ENCODE measurements at places on chromosomes 1 and 21.
A peak's percentile ranks its signal among the peaks of the same experiment; 100 is the strongest.

GRCh38 chr1:110087812-110088738, 17.6 kb upstream of the ALX3 start:
- DNase-seq = peak; percentile 56

DNA sequence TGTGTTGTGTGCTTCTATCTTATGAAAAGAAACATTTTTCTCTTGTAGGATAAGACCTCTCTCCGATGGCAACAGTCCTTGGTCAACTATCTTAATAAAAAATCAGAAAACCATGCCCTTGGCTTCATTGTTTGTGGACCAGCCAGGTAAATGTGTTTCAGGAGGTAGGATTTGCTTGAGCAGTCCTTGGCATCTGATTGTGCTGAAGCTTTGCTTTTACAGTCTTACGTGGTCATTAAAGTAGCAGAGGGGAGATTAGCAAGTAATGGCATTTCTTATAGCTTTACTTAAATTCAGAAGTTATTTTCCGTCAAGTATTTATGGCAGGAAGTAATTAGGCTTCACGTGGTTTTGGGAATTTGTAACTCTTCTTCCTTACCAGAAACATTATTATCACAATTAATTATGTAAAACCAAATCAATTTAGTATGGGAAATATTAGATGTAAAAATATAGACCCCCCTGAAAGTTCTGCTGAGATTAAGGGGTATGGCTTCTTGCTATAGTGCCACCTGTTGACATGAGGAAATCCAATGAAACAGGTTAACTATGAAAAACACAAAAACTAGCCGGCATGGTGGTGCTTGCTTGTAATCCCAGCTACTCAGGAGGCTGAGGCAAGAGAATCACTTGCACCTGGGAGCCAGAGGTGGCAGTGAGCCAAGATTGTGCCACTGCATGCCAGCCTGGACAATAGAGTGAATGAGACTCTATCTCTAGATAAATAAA, 49.0 kb downstream of the MAP3K21 start:
- DNase-seq = no peak

DNA sequence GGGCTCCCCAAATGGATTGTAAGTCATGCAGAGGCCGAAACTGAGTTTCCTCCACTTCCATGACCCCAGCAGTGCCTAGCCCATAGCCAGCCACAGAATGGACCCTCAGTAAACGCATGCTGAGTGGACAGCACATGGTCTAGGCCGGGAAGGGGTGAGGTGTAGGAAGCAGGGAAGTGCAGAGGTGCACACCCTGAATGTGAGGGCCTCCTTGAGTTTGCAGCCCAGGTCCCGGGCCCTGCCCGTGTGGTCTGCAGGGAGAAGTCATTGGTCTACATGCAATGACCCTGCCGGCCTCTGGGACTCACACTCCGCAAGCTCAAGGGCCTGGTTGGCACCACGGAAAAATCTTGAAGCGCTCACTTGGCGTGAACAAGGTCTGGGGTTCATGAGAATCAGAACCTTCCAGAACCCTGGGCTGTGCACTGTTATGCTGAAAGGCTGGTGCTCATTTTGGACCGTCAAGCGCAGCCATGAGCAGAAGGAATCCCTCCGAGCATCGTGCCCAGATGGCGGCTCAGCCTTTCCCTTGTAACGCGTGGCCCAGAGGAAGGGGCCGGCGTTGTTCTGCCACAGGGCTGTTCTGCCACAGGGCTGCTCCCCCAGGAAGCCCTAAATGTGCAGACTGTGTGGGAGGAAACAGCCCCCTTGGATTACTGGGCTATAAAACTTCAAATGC, 66.4 kb downstream of the PSMG1 start:
- DNase-seq = no peak

- peak; percentile 93 for DNase-seq
Observed at GRCh38 chr1:232477728-232478127, 152.2 kb downstream of the SIPA1L2 start.

GRCh38 chr1:206419783-206420182, 50.5 kb upstream of the IKBKE start:
- peak; percentile 25 for DNase-seq

DNA sequence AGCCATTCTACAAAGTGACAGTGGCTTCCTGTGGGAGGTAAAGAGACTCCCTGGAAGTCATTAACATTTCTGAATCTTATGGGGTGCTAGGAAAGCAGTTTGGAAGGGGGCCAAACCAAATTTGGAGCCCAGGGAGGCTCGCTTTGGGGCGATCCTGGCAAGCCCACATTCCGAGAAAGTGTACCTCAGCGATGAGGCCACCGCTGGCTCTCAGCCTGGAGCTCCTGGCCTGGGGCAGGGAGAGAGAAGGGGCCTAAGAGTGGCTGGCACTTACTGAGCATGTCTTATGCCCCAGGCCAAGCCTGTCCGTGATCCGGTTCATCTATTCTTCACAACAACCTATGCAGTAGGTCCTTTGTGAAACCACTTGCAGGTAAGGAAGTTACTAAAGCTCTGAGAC, 98.8 kb downstream of the CCDC185 start:
- peak; percentile 50 for DNase-seq

DNA sequence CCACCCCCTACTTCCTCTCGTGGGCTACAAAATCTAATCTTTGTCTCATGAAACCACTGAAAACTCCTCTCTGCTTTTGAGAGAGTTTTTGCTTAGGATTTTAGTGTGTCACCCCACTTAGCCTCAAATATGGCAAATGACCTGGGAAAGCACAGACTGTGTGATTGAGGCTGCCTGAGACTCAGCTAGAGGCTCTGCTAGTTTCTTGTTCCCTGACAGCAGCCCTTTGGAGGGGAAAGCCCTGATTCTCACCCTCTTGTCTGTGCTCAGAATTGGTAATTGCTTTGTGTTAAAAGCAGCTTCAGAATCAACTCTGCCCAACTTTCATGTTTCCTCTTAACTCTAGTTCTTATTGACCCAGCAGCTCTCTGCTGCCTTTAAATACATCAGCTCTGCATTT, 85.6 kb upstream of the ZP4 start:
- DNase-seq = no peak

- peak; percentile 61 for DNase-seq
Observed at GRCh38 chr1:167720965-167721616, 691 bp upstream of the MPZL1 start.

DNA sequence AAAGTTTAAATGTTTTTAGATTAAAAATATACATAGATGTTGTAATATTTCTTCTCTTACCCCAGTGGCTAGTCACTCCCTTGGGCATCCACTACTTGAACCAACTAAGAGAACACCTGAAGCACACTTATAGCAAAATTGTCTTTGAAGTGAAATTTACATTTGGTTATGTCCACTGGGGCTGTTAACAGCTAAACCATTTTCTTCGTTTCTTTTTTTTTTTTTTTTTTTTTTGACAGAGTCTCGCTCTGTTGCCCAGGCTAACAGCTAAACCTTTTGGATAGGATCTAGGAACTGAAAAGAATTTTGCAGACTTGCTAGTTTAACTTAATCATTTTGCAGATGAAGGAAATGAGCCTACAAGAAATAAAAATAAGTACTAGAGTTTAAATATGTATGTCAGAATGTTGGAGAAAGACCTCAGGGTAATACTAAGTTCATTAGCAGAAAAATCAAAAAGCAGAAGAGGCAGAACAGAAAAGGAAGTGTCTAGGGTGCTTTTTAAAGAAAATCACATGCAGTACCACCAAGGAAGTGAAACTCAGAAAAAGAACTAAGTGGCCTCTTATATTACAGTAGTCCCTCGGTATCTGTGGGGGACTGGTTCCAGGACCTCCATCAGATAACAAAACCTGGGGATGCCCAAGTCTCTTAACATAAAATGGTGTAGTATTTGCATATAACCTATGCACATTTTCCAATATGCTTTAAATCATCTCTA, 11.8 kb downstream of the DRAM2 start:
- DNase-seq = no peak

- DNase-seq = no peak
Observed at GRCh38 chr1:50421768-50422674, 1.2 kb downstream of the DMRTA2 start.

DNA sequence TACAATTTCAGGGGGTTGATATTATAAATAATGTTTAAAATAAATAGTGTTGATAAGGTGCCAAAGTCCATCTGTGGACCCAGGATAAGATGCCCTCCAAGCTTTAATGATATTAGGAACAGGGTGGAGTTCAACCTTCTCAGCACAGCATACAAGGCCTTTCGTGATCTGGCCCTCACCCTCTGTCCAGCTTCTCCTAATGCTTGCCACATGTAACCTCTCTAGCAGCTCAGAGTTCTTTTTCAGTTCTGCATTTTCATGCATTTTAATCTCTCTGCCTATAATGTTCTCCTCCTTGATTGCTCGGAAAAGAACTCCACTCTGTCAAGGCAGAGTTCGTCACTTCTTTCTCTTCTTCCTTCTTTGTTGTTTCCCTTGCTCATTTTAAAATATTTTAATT, 21.4 kb upstream of the SMAP2 start:
- no peak for DNase-seq

DNA sequence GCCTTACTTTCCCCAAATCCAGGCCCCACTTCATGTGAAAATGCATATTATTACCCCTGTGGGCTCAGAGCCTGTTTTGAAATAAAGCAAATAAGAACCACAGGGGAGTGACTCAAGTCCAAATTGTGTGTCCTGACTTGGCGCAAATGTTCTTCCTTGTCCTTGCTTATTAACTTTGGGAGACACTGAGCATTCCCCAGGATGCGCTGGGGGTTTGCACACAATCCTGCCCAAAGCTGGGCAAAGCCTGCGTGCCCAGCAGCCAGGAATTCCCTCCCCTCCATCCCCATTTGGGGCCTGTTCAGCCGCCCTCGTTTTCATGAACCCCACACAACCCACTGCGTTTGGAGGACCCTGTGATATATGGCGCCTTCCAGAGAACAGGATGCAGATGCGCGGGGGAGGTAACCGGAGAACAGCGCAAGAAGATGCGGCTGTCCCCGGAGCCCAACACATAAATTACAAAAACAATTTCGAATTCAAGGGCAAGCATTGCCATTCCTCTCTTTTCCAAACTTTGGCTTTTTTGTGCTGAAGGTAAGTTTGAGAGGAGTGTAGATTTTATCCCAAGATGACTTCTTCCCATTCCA, 42.4 kb upstream of the CLDN14 start:
- DNase-seq = no peak

- DNase-seq = no peak
Observed at GRCh38 chr1:113659035-113659434, 100.3 kb downstream of the PHTF1 start.

- DNase-seq = no peak
Observed at GRCh38 chr1:199182186-199182843, 543.5 kb downstream of the PTPRC start.

- peak; percentile 18 for DNase-seq
Observed at GRCh38 chr1:155389826-155390225, 69.1 kb downstream of the RUSC1 start.

GRCh38 chr1:110228869-110229268, 18.8 kb downstream of the KCNC4 start:
- DNase-seq = no peak

- peak; percentile 81 for DNase-seq
Observed at GRCh38 chr21:41564871-41565274, 56.9 kb upstream of the TMPRSS2 start.

GRCh38 chr1:67632811-67633655, 52.0 kb upstream of the GADD45A start:
- DNase-seq = no peak

- no peak for DNase-seq
Observed at GRCh38 chr1:87044424-87044823, 130.0 kb downstream of the HS2ST1 start.

DNA sequence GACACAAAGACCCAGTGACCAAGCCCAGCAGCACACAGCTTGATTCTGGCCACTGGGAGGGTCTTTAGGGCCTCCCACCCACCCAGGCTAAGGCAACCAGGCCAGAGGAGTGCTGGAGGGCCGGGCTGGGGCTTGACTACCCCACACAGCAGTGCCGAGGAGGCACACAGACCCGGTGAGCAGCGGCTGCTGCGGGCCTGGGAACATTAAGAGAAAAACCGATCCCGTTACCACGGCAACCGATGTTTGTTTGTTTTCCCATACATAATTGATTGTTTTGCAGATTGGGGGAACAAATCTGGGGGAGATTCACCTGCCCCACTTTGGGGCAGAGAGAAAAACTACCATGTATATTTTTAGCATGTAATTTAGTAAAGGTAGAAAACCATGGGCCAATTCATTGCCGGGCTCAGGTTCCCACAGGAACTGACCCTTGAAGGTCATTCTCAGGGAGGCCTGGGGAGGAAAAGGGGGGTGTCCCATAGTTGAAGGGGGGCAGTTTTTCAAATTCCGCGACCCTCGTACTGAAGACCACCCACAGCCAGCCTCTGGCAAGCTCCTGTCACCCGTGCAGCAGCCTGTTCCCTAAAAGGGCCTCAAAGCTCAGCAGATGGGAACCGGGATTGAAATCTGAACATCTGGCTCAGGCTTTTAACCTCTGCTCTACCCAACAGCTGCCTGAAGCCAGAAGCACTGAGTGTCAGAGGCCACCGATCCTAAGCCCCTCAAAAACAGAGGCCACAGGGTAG, 35.3 kb downstream of the CHD5 start:
- DNase-seq = no peak

GRCh38 chr1:54864460-54865208, 22.4 kb downstream of the DHCR24 start:
- DNase-seq = no peak

DNA sequence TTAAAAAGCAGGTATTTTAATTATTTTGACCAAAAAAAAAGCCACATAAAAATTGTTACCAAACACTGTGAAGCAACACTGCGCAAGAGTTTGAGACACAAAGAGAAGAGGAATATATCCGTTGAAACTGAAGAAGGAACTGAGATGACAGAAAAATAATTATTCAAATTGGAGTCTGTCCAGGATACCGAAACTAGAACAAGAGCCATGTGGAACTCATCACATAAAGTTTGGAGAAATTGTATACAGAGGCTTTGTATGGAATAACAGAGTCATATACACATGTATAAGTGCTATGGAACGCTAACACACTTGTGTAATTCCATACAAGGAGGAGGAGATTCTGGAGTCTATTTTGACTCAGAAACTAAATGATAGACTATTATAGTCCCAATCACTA, 675.1 kb upstream of the ADGRL2 start:
- no peak for DNase-seq

DNA sequence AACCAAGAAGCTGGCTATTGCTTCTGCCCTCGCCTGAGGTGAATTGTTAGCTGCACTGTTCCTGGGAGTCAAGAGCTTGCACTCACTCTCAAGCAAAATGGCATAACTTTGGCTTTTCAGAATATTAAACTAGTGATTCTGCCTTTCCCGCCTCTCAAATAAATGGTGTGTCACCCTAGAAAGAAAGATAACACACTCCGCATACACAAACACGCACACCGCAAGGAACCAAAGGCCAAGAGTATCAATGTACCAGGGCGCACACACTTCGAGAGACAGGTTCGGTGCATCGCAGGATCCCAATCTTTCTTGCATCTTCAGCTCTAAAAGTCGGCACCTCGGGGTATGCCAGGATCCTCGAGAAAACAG, 470 bp upstream of the RTCA start:
- peak; percentile 61 for DNase-seq

- no peak for DNase-seq
Observed at GRCh38 chr21:45602106-45602505, 41.4 kb upstream of the PCBP3 start.

DNA sequence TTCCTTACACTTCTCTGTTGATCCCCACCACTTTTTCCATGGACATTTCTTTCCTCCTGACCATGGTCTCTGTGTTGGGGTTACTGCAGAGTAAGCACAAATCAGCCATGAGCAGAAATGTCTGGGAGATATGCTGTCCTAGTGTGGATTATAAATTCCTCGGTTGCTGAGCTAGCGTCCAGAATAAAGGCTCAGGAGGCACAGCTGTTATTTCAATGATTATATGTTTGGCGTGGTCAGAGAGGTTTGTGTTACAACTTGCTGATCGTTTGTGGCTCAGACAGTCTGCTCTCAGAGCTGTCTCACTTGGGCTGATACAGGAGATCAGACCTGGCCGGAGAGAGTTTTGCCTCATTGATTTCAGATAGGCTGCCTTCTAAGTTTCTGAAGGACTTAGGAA, 37.5 kb upstream of the LAMC2 start:
- DNase-seq = peak; percentile 44

All from kidney tubule cell (primary cell).